ENCODE measurements at places on chromosomes 7 and 10.

DNA sequence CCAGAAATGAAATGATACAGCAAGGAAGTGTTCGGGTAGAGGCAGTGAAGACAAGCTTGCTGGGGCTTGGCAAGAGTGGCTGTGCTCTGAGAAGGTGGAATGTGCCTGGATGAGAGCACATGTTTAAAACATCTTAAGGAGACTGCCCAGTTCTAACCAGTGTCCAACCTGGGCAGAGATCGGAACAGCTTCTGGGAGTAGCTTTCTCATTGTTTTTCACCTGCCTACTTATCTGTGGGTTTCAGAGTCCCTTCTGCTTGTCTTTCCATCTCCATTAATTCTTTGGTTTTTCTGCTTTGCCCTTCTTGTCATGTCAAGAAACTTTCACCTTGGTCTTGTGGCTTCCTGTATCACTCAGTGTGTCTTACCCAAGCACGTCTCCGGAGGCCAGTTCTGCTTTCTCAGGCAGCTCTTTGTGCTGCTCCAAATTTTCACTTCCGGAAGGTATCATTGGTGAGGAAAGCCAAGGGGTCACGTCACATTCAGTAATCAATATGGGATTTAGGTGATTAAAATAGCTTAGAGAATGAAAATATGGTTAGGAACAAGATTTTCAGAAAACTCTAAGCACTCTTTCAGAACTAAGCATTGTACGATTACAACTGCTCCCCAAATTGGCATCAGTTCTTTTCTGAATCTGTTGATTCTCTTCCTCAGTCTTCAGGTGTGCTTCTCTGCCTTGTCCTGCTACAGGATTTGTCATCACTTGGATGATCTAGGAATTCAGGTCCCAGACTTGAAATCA, 5.5 kb upstream of the LAMB4 start:
- no peak for DNase-seq

- no peak for DNase-seq
Measured at GRCh38 chr7:80699721-80700256, 61.3 kb downstream of the CD36 start.

DNA sequence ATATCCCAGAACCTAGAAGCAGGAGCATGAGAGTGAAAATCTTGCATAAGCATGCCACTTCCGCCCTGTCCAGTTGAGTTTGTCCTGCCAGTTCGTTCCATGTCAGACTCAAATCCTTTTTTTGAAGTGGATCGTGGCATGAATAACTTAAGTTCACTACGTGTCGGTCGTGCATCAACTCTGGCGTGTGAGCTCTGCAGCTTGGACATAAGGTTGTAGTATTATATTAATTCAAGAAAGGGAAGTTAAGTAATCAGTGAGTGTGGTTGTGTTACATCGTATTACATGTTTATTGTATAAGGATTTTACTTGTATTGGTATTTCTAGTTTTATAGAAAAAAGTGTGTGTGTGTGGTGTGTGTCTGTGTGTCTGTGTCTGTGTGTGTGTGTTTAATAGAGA, 23.0 kb downstream of the CDC123 start:
- no peak for DNase-seq

DNA sequence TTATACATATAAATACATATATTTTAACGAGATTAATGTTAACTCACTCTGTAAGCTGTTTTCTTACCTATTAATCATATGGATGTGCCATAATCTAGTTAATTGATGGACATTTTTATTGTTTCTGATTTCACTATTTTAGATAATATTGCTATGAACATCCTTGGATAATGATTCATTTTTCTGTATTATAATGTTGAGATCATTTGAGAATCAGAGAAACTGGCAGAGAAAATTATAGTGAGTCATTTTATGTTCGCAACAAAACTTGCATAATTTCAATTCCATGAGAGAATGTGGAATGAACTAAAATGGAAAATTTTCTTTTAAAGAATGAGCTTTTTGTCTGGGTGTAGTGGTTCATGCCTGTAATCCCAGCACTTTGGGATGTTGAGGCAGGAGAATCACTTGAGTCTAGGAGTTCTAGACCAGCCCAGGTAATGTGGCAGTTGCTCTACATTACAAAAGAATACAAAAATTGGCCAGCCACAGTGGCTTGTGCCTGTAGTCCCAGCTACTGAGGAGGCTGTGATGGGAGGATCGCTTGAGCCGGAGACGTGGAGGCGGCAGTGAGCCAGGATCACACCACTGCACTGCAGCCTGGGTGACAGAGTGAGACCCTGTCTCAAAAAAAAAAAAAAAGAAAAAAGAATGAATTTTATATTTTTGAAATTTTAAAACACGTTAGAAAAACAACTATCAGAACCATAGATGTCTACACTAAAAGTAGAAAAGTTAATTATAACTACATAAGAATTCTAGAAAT, 40.5 kb downstream of the PAPSS2 start:
- DNase-seq, result no peak

DNA sequence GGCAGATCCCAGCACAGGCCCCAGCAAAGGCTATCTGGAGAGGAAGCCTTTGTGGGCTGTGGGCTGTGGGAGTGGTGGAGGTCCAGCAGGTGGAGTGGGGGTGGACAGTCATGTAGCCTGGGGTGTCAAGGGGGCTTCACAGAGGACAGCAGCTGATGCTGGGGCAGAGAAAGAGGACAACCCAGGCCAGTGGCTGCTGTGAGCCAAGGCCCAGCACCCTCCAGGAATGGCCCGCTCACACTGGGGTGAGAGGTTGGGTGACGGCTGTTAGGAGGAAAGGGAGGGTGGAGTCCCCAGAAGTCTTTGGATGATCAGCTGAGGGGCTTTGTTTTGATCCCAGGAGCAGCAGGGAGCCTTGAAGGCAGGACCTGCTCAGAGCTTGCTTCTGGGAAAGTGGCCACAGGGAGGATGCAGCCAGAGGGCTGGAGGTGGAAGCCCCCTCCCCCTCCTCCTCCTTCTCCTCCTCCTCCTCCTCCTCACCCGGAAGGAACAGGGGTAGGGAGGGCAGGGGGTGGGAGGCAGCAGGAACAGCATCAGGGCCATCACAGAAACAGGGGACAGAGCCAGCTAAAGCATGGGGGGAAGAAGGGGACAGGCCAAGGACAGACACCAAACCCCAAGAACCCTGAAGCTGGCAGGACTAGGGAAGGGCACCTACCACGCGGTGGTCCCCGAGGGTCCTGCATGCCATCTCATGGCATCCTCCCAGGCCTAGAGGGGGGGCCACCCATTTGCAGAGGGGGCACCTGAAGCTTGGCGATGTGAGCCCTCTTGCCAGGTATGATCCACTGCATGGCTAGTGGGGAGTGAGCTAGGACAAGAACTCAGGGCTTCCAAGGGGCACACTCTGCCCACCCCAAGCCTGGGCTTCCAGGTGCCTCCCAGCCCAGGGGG, 144.9 kb downstream of the GRID1 start:
- no peak for DNase-seq

DNA sequence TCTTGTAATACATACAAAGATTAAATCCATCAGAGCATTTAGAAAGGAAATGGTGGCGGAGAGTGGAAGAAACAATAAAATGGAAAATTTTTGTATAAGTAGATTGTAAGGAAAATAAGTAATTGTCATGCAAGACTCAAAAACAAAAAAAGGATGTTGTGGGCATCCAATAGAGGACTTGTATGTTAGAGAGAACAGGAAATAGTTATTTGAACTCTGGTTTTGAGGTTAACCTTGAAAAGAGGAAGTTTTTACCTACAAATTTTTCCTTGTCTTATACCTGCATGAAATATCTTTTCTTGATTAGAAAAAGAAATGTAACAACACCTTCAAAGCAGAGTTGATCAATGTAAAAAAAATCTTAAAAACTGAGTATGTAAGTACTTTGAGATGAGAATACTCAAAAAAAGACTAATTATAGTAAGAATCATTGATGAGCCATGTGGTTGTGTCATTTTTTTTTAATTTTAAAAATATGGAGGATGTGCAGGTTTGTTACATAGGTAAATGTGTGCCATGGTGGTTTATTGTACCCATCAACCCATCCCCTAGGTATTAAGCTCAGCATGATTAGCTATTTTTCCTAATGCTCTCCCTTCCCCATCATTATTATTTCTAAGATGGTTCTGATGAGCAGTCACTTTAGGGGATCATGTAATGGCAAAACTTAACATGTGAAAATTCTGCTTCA, 11.9 kb downstream of the TMEM106B start:
- DNase-seq, result no peak

All from NCI-H345 (cell line).